ENCODE measurements at places on chromosomes 12 and 14.

GRCh38 chr12:130517588-130517987 is 179.9 kb downstream of the PIWIL1 start:
- DNase-seq: no peak

GRCh38 chr14:55301437-55302121 is 30.4 kb downstream of the FBXO34 start:
- no peak for DNase-seq

GRCh38 chr12:108587826-108588225 is 10.1 kb downstream of the TMEM119 start:
- no peak for DNase-seq

DNA sequence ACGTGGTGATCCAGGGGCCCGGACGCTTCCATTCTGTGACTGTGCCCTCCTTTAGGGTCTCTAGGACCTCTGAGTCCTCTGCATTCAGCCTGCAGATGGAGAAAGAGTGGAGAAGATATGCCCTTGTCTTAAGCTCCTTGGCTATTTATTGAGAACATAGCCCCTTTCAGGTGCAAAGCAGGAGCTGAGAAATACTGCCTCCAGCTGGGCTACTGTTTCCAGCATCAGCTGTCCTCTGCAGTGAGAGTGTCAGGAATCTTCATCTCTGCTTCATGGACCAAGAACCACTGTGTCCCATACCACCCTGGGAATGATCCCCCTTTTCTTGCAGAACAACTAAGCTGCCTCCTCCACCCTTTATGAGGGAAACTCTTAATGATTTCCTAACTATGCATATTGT is 47.8 kb upstream of the CEP83 start:
- DNase-seq: no peak

- no peak for DNase-seq
These were observed 17.6 kb downstream of the LACRT start for GRCh38 chr12:54616933-54617680.

GRCh38 chr14:68781161-68782021 is 11.5 kb downstream of the ZFP36L1 start:
- DNase-seq: no peak

DNA sequence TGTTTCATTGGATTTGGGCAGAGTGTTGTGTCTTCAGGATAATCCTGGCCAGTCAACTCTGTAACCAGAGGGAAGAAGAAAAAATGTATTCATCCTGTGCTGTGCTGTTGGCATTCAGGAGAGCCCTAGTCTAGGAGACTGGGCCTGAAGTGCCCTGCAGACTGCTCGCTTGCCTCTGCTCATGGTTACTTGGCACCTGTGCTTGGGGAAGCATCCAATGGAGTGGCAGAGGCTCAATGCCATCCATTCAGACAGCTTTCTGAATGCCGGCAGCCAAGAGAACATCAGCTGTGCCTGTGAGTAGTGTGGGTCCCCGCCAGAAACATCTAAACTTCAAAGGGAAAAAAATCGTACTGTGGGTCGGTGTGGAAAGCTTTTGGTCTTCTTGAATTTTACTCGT is 124.2 kb downstream of the SRGAP1 start:
- DNase-seq: no peak

- no peak for DNase-seq
These were observed 10.1 kb downstream of the SPATS2 start for GRCh38 chr12:49377386-49377785.

- no peak for DNase-seq
These were observed 83.8 kb upstream of the CCND2 start for GRCh38 chr12:4189721-4190120.

DNA sequence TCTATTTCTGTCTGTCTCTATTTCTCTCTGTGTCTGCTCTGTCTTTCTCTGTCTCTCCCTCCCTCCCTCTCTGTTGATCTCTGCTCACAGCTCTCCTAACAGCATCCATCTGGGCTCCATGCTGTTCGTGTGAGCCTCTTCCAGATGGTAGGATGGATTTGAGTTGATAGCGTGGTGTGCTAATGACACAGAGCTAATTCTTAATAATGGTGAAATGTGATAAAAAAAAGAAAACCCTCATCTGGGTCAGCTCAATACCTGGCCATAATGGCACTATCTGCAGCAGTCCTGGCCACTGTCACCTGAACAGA is 96.4 kb downstream of the AACS start:
- no peak for DNase-seq

- DNase-seq: no peak
These were observed 23.6 kb downstream of the PLEKHH1 start for GRCh38 chr14:67556671-67557070.

DNA sequence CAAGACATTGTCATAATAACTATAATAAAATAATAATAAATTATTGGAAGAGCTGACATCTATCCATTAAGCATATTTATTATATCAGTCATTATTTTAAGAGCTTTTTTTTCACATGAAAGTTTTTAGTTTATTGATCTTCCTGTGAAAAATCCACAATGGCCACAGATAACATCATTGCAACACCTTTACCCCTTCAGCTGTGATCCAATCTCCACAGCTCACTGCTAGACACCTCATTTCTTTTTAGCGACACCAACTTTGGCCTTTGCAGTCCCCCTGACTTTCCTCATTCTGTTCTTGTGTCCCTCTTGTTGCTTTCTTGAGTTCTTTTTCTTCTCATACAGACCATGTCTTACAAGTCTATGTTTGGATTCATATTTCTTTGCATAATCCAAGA is 67.4 kb downstream of the STON2 start:
- no peak for DNase-seq

DNA sequence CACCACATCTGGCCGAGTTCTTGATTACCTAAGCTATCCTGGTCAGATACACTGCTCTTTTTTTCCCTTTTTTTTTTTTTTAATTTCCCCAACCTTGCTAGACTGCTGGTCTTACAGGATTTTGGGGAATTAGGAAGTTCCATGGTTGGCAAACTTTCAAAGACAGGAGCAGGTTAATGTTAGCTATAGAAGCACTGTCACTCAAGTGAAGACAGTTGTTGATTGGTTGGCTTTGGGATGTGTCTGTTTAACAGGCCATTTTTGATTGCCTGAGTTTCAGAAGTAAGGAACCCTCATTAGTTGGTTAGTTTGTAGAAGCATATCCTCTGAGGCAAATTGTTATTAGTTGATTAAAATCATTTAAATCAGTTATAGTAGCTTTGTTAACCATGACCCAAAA is 36.8 kb downstream of the RAP1B start:
- DNase-seq: no peak

GRCh38 chr12:2977776-2978175 is 18.6 kb downstream of the TEAD4 start:
- DNase-seq: no peak

- no peak for DNase-seq
These were observed 21.6 kb downstream of the TRPV4 start for GRCh38 chr12:109811624-109811995.

DNA sequence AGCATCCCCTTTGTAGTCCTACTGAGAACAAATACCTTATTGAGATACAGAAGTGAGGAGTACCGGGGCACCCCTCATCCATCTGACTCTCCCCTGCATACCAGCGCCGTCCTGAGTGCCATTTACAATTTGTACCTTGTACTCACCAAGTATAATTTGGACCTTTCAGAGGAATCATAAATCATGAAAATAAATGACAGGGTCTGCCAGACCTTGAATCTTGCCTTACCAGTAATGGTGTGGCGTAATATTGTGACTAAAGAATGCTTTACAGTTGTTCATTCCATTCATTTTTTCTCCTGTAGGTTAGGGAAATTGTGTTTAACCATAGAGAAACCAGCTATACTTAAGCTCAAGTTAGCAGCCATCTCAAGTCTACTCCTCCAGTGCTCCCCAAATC is 243.7 kb upstream of the RGS6 start:
- DNase-seq: no peak

DNA sequence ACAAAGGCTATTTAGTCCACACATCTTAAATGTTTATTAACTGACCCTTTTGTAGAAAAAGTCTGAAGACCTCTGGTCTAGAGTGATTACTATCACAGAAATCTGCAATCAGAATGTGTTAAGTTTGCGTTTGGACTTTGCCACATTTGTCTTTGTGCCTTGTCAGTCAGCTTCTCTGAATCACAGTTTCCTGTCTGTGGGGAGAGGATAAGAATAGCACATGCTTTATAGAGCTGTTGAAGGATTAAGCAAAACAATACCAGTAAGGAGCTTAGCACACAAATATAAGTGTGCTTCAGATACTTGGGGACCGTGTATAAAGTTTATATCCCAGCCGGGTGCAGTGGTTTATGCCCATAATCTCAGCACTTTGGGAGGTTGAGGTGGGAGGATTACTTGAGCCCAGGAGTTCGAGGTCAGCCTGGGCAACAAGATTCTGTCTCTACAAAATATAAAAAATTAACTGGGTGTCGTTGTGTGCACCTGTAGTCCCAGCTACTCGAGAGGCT is 63.0 kb upstream of the BTG1 start:
- DNase-seq: no peak

DNA sequence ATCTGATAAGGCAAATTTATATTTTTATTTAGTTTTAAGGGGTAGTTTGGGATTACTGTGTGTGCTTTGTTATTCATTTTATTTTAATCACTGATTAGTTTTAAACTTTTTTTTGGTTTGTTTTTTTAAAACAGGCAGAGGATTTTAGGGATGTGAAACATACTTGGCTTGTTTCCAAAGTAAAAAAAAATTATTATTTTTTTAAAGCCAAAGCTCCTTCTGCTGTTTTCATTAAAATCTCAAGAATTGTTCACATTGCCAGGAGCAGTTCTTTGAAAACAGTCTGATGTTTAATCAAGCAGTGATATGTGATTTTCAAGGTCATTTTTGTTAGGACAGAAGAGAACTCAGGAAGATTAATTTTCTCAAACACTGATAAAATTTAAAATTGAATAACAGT is 11.2 kb downstream of the TTC8 start:
- DNase-seq: no peak

DNA sequence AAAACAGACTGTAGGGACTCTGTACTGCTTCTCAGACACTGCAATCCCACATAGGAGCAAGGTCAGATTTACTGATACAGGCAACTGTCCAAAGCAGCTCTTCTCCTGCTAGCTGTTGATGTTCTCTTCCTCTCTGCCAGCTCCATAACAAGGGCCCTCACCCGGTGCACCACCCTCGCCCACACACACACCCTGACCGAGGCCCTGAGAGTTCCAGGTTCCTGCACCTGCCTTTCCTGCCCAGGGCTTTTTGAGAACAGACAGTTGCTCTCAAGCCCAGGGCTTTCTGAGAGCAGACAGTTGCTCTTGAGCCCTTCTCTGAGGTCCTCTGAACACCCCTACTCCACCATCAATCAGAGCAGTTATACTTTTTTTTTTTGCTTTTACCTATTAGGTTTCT is 233.8 kb upstream of the GARIN6 start:
- DNase-seq: no peak

GRCh38 chr12:120495186-120495730 is 655 bp upstream of the DYNLL1 start:
- no peak for DNase-seq

- no peak for DNase-seq
These were observed 108.6 kb downstream of the PAH start for GRCh38 chr12:102808412-102808811.

DNA sequence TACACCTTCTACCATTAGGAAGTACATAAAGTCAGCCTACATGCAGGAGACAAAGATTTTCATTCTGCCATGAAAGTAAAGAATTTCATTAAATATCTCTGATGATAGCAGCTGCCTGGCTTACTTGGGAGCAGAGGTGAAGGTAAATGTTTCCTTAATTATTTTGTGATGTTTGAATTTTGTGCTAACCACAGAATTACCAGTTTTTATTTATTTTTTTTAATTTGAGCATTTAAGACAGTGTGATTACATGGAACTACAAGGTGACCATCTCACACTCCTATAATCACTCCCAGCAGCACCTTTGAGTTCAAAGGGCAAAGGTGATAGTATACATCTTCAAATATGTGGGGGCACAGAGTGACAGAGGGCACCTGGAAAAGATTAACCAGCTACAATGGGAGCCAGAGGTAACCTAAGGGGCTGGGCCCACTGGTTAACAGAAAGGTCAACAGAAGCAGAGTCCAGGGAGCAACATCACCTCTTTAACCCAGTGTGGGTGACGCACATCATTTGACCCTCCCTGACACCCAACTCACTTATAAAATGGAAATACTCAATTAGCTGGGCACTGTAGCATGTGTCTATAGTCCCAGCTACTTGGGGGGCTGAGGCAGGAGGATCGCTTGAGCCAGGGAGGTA is 65.0 kb downstream of the GCH1 start:
- no peak for DNase-seq

GRCh38 chr12:55915482-55915859 is 12.2 kb downstream of the PYM1 start:
- no peak for DNase-seq

GRCh38 chr12:106248846-106249371 is 1.1 kb upstream of the CKAP4 start:
- no peak for DNase-seq

- no peak for DNase-seq
These were observed 200.6 kb upstream of the MGAT4C start for GRCh38 chr12:86456776-86457175.

DNA sequence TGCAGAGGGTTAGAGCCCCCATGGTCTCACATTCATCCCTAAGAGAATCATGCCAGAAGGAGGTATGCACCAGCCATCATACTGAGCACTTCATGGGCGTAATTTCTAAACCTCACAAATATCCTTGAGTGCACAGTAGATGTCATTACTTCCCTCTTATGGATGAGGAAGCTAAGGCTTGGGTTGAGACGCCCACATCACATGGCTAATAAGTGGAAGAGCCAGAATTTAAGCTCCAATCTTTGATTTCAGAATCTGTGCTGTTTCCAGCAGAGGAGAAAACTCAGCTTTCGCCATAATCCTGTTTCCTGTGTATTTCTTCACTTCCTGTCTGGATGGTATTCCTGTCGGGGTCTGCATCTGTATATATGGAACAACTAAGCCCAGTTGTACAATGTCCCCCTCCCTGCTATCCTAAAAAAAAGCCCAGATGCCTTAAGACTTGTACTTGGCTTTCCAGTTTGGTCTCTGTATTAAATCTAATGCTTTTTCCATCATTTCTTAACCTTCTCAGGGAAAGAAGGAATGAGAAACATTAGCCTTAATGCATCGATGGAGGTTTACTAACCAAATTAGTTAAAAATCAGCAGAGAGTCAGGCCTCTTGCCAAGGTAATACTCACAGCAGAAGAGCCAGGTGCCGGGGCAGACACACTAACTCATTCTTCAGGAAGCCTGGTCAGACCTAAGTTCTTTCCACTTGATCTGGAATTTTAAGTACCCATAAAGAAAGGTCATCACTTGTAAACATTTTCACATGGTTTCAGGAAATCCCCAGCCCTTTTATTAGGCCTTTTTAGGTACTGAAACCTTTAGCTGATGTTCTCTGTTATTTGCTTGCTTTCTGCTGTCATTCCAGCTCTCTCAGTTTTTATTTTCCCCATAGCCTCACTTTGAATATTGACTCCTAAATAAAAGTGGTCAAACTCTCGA is 5.3 kb downstream of the ISCU start:
- DNase-seq: no peak

GRCh38 chr12:15268927-15269552 is 47.8 kb upstream of the RERG start:
- DNase-seq: peak; percentile 26

GRCh38 chr14:79631276-79631675 is 580.0 kb downstream of the DIO2 start:
- no peak for DNase-seq

Measured in GM19239 (cell line).